Myometrial cell (primary cell): ENCODE measurements at places on chromosomes 16 and 17. TPM values are rescaled to one million over a fixed set of nuclear protein-coding genes. Genes with fewer than 3 reads are reported as not detected.

Gene PITPNM3
- 0.86 and 1.1 TPM in 2 replicates for total RNA-seq

Gene ZNF652
- total RNA-seq: 3.5 and 4.4 TPM in 2 replicates

Gene WFIKKN2
- total RNA-seq: not detected in 2 replicates

Gene CRHR1
- not detected in 2 replicates for total RNA-seq

Gene TMEM114
- not detected in 2 replicates for total RNA-seq

Gene CDH15
- total RNA-seq: not detected in 2 replicates

Gene CEP131
- 16.5 and 19.0 TPM in 2 replicates for total RNA-seq

Gene PEMT
- 51.6 and 74.1 TPM in 2 replicates for total RNA-seq

Gene IL34
- 0.89 and 2.3 TPM in 2 replicates for total RNA-seq

Gene MMP25
- not detected in 2 replicates for total RNA-seq
